ENCODE measurements at places on chromosomes 7 and 10.

DNA sequence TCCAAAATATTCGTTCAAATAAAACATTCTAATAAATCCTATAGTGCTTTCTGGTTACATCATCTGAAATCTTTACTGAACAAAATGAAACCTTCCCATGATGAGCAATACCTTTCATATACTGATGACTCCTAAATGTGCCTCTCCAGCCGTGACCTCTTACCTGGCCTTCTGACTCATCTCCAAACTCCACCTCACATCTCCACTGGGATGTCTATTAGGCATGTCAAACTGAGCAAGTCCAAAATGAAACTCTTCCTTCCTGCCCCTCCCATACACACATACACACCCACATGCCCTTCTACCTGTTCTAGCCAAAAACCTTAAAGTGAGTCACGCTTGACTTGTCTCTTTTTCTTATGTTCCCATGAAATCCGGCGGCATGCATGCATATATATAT, 22.9 kb downstream of the GSAP start:
- no peak for DNase-seq

DNA sequence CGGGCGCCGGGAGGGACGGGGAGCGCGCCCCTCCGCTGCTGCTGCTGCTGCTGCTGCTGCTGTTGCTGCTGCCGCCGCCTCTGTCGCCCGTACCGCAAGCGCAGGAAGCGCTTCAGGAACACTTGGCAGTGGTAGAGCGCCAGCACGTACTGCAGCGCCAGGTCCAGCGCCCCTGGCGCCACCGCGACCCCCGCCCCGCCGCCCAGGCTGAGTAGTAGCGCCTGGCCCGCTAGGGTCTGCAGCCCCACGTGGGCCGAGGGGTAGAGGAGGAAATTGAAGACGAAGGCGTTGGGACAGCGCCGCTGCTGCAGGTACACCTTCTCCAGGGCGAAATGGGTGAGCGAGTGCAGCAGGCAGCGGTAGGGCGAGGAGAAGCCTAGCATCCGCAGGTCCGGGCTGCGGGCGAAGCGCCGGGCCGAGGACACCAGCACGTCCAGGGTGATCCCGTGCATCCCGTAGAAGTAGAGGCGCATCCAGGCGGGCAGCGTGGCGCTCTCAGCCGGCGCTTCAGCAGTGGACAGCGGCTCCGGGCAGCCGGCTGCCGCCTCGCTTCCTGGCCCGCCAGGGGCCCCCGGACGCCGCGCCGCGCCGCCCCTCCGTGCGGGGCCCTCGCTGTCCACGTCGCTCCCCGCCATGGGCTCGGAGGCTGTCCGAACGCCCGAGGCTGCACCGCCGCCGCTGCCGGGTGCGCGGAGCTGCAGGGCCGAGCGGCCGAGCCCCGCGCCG, at the start of gene TMEM229A:
Gene TMEM229A (minus strand): TSS at position 699 of the 726 bp plus-strand sequence. CDS start 64 bp downstream, at position 635.
- DNase-seq: peak; percentile 55

- no peak for DNase-seq
Observed at GRCh38 chr10:1044146-1044545, 4.8 kb downstream of the IDI1 start.

GRCh38 chr10:60722623-60723022, 55.7 kb upstream of the CDK1 start:
- DNase-seq: no peak
